IgD-negative memory B cell (primary cell): ENCODE measurements at places on chromosomes 7 and 10. TPM values are rescaled to one million over a fixed set of nuclear protein-coding genes. Genes with fewer than 3 reads are reported as not detected.

Gene ITGA8
- not detected for polyA plus RNA-seq

Gene OPN4
- polyA plus RNA-seq: not detected

Gene FAM25G
- polyA plus RNA-seq: not detected

Gene TNS3
- 12.5 TPM for polyA plus RNA-seq

Gene CTBP2
- polyA plus RNA-seq: 0.50 TPM

Gene PNLIPRP1
- polyA plus RNA-seq: not detected

Gene CTAGE8
- 0.33 TPM for polyA plus RNA-seq

Gene PPP1R3A
- not detected for polyA plus RNA-seq

Gene SLC39A12
- polyA plus RNA-seq: not detected

Gene SCART1
- not detected for polyA plus RNA-seq

Gene SLC13A1
- not detected for polyA plus RNA-seq

Gene LGI1
- polyA plus RNA-seq: not detected

Gene SLC29A3
- polyA plus RNA-seq: 9.0 TPM

Gene CPA2
- polyA plus RNA-seq: not detected

Gene ADCYAP1R1
- not detected for polyA plus RNA-seq

Gene IGF2BP3
- polyA plus RNA-seq: 5.4 TPM

Gene ITPRID1
- polyA plus RNA-seq: not detected

Gene SLC29A4
- polyA plus RNA-seq: not detected

Gene ACTR3C
- polyA plus RNA-seq: 5.2 TPM

Gene UBTD1
- 1.2 TPM for polyA plus RNA-seq

Gene ELAPOR2
- 4.2 TPM for polyA plus RNA-seq

Gene LIPK
- not detected for polyA plus RNA-seq

Gene COL28A1
- polyA plus RNA-seq: not detected

Gene TMEM60
- 40.7 TPM for polyA plus RNA-seq

Gene TRPV6
- not detected for polyA plus RNA-seq

Gene CNNM1
- polyA plus RNA-seq: not detected

Gene DNAJC9
- polyA plus RNA-seq: 28.3 TPM

Gene XRCC2
- polyA plus RNA-seq: 0.43 TPM

Gene C7orf57
- polyA plus RNA-seq: not detected

Gene GRID2IP
- 0.09 TPM for polyA plus RNA-seq

Gene RELN
- polyA plus RNA-seq: not detected

Gene SPDYE3
- 9.9 TPM for polyA plus RNA-seq

Gene MOGAT3
- not detected for polyA plus RNA-seq

Gene NT5C3A
- 67.5 TPM for polyA plus RNA-seq

Gene GPR158
- polyA plus RNA-seq: not detected

Gene OPALIN
- polyA plus RNA-seq: not detected

Gene PTPRZ1
- not detected for polyA plus RNA-seq

Gene CALHM3
- polyA plus RNA-seq: not detected

Gene RPEL1
- polyA plus RNA-seq: not detected

Gene MBL2
- not detected for polyA plus RNA-seq

Gene LRMDA
- polyA plus RNA-seq: not detected

Gene GIMAP2
- polyA plus RNA-seq: 11.9 TPM

Gene FASTK
- polyA plus RNA-seq: 55.4 TPM

Gene CPXM2
- polyA plus RNA-seq: not detected

Gene RAMP3
- polyA plus RNA-seq: not detected

Gene NEUROD6
- polyA plus RNA-seq: not detected

Gene SAMD9L
- 57.3 TPM for polyA plus RNA-seq

Gene EGR2
- 2.6 TPM for polyA plus RNA-seq

Gene INHBA
- not detected for polyA plus RNA-seq

Gene EBLN1
- polyA plus RNA-seq: not detected

Gene MMRN2
- polyA plus RNA-seq: not detected

Gene PTPRN2
- polyA plus RNA-seq: 1.6 TPM

Gene VWDE
- not detected for polyA plus RNA-seq

Gene CLDN4
- not detected for polyA plus RNA-seq

Gene KIAA1217
- polyA plus RNA-seq: not detected

Gene VAX1
- polyA plus RNA-seq: not detected

Gene TAS2R41
- polyA plus RNA-seq: not detected

Gene CCDC3
- polyA plus RNA-seq: not detected

Gene CELF2
- 142 TPM for polyA plus RNA-seq
